Stimulated activated CD4-positive, alpha-beta T cell treated with anti-CD3 and anti-CD28 coated beads, Interleukin-12 subunit alpha, Interleukin-12 subunit beta, amount 100 ng/mL, for 24 hours (primary cell): ENCODE measurements at places on chromosomes 2 and 18.

GRCh38 chr18:64718808-64719207 lies 569.9 kb upstream of the LINC00305 start:
- DNase-seq: no peak

- no peak for DNase-seq
These were observed 2.7 kb downstream of the CXCR4 start for GRCh38 chr2:136115183-136115761.

GRCh38 chr2:19973466-19973865 lies 16.4 kb downstream of the WDR35 start:
- no peak for DNase-seq

GRCh38 chr2:159454185-159454584 lies 162.2 kb downstream of the BAZ2B start:
- no peak for DNase-seq

GRCh38 chr18:63179422-63179821 lies 140.1 kb downstream of the BCL2 start:
- no peak for DNase-seq

DNA sequence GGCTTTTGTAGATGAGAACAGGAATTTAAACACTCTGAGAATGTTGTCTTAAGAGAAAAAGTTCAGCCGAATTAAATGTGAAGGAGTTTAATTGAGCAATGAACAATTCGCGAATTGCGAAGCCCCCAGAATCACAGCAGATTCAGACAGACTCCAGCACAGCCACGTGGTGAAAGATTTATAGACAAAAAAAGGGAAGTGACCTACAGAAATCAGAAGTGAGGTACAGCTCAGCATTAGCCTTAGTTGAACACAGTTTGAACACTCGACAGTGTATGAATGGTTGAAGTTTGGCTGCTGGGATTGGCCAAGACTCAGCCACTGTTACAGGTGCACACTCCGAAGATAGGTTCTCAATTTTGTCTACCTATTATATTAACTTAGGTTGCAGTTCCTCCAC lies 264.0 kb upstream of the CHST9 start:
- no peak for DNase-seq

GRCh38 chr2:72148837-72149555 lies 1.3 kb upstream of the CYP26B1 start:
- DNase-seq: no peak

DNA sequence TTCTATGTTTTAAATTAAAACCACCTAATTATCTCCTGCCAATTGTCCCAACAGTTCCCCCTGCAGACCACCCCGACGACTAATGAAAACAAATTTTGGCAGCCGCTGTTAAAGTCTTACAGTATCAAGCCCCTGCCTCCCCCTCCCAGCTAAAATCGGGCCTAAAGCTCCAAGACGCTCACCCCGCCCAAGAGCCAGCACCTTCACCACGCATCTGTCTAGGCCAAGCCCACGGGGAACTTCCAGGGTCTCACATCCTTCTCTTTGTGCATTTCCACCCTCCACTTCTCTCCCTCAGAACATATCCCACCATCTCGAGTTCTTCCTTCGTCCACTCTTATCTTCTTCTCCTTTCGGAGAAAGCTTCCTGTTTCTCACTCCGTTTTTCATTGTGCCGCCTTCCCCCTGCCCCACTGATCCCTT lies 445 bp downstream of the PRPF40A start:
- DNase-seq: peak; percentile 25

- no peak for DNase-seq
These were observed 197.1 kb downstream of the AGAP1 start for GRCh38 chr2:235690809-235691450.

DNA sequence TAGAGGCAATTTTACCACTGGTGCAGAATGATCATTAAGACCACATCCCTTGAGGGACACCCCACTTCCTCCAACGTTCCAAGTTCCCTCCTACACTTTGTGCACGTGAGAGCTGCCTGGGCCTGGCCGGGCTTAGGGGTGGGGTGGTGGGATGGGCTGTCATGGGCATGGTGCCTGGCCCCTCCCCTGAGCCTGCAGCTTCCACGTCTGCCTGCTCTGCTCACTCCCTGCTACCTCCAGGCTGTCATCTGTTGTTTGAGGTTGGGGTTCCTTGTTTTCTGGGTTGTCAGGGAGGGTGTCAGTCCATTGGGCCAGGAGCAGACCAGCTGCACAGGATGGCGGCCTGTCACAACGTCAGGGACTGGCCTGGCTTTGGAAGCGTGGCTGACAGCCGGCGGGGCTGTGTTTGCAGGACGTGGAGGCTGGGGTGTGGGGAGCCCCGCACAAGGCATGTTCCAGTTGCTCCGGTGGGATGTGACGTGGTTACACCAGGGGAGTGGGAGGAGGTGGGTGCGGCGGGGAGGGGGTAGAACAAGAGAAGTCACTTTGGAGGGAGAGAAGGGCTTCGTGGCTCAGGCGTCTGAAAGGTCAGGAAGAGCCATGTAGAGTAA lies 72.3 kb downstream of the RTP5 start:
- DNase-seq: no peak
